ENCODE measurements at places on chromosomes 5 and 9. TPM values are rescaled to one million over a fixed set of nuclear protein-coding genes. Genes with fewer than 3 reads are reported as not detected.

DNA sequence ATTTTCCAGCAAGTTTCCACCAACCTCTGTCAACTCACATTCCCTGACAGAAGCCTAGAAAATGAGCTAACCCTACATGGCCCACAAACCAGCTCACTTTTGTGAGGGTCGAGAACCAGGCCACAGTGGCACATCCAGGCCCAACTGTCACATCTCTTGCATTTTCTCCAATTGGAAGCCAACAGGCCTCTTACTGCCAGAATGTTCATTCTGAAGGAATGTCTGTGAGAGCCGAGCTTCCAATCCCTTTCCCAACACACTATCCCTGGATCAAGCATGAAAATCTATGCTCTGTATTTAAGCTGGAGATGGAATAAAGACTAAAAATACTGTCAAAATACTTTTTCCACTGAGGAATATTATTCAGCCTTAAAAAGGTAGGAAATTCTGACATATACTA lies 20.0 kb downstream of the MARCHF3 start:
- no peak overlapping the region for H3K4me3 ChIP-seq
- DNase-seq, result no peak
- H3K4me1 ChIP-seq, result no peaks in the 10 kb centered on the region
- no peaks in the 10 kb centered on the region for H3K36me3 ChIP-seq
- no peaks in the 10 kb centered on the region for H3K27me3 ChIP-seq
- H3K27ac ChIP-seq, result no peak overlapping the region

DNA sequence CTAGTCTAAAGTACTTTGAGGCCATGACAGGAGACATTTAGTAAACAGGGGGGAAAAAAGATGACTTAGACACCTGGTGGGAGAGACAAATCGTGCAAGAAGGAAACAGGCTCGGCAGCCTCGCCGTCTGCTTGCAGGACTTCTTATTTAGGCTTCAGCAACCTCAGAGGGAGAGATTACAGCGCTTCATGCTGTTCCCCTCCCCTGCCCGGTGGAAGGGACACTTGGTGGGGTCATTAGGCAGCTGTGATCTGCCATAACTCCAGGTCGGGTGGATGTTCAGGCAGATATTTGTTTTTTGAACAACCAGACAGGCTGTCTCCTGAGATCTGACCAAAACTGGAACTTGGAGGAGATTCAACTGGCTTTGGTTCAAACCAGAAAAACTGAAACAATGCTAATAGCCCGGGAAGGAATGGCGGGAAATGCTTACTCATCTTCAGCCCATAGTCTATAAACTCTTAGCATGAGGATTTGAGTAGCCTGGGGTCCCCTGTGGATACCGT lies 38.1 kb upstream of the CD180 start:
- peak; percentile 50 for DNase-seq
- no peaks in the 10 kb centered on the region for H3K36me3 ChIP-seq
- H3K4me3 ChIP-seq, result no peak overlapping the region

DNA sequence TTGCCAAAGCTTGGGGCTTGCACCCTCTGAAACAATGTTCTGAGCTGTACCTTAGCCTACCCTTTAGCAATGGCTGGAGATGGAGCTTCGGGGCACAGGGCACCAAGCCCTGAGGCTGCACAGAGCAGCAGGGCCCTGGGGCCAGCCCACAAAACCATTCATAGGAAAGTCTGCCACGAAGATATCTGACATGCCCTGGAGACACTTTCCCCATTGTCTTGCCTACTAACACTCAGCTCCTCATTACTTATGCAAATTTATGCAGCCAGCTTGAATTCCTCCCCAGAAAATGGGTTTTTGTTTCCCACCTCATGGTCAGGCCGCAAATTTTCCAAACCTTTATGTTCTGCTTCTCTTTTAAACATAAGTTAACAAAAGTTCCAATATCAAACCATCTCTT lies 105.7 kb downstream of the DTWD2 start:
- no peaks in the 10 kb centered on the region for H3K36me3 ChIP-seq
- H3K4me1 ChIP-seq, result no peaks in the 10 kb centered on the region
- H3K4me3 ChIP-seq, result no peak overlapping the region
- no peaks in the 10 kb centered on the region for H3K27me3 ChIP-seq
- no peak overlapping the region for H3K27ac ChIP-seq

DNA sequence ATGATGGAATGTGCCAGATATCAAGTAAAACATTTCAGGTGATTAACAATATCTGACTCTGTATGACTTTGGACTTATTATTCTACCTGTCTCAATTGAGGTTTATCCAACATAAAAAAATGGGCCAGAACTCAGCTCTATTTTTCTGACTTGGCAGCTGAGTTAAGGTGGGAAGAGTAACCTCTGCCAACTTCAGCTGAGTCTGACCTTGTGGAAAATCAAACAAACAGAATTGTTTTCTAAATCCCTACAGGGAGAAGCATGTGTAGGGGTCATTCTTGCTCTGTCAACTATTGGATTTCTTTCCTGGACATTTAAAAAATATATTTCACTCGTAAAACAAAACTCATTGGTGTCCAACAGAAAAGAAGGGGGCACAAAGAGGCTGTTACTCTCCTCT lies 139.4 kb upstream of the TLR4 start:
- no peak overlapping the region for H3K4me3 ChIP-seq
- no peaks in the 10 kb centered on the region for H3K36me3 ChIP-seq
- H3K27ac ChIP-seq, result no peak overlapping the region
- no peak for DNase-seq

C9orf50 gene
- total RNA-seq, result not detected

- no peak overlapping the region for H3K4me3 ChIP-seq
- H3K36me3 ChIP-seq, result no peaks in the 10 kb centered on the region
- no peak for DNase-seq
- H3K27ac ChIP-seq, result no peak overlapping the region
- no peaks in the 10 kb centered on the region for H3K4me1 ChIP-seq
Observed at GRCh38 chr5:80825786-80826460, 134.2 kb upstream of the RASGRF2 start.

DNA sequence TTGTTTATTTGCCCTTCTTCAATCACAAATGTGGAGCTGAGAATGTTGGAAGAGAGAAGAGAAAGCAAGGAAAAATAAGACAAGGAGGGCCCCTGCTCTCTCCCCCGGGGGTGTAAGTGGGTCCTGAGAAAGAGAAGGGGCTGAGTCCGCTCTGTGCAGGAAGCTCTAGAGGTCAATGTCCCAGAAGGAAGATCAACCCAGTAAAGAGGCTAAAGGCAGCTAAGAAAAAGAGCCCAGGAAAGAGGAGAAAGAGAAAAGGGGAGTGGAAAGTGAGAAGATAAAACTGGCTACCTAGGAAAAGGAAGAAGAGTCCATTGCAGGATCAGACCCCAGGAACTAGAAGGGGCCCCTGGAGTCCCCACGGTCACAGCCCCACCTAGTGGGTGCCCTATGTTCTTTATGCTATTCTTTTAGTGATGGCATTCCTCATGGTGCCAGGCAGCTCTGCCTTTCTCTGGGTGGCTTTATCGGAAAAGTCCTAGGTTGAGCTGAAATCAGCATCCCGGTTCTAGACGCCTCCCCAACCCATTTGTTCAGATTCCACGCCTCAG lies 583.4 kb downstream of the ACTL7B start:
- H3K27ac ChIP-seq, result peak overlapping the region; percentile 75
- peaks cover 8% of the 10 kb centered on the region for H3K4me1 ChIP-seq
- peak; percentile 59 for DNase-seq
- H3K36me3 ChIP-seq, result no peaks in the 10 kb centered on the region
- H3K27me3 ChIP-seq, result no peaks in the 10 kb centered on the region

- H3K36me3 ChIP-seq, result no peaks in the 10 kb centered on the region
- no peak for DNase-seq
- H3K4me1 ChIP-seq, result no peaks in the 10 kb centered on the region
- no peak overlapping the region for H3K27ac ChIP-seq
- no peak overlapping the region for H3K4me3 ChIP-seq
Observed at GRCh38 chr9:92342825-92343488, 17.2 kb downstream of the CENPP start.

GRCh38 chr9:19409401-19410194 lies 789 bp downstream of the ACER2 start:
- H3K4me1 ChIP-seq, result no peaks in the 10 kb centered on the region
- H3K36me3 ChIP-seq, result no peaks in the 10 kb centered on the region
- H3K4me3 ChIP-seq, result peak overlapping the region; percentile 85
- H3K27me3 ChIP-seq, result no peaks in the 10 kb centered on the region

DNA sequence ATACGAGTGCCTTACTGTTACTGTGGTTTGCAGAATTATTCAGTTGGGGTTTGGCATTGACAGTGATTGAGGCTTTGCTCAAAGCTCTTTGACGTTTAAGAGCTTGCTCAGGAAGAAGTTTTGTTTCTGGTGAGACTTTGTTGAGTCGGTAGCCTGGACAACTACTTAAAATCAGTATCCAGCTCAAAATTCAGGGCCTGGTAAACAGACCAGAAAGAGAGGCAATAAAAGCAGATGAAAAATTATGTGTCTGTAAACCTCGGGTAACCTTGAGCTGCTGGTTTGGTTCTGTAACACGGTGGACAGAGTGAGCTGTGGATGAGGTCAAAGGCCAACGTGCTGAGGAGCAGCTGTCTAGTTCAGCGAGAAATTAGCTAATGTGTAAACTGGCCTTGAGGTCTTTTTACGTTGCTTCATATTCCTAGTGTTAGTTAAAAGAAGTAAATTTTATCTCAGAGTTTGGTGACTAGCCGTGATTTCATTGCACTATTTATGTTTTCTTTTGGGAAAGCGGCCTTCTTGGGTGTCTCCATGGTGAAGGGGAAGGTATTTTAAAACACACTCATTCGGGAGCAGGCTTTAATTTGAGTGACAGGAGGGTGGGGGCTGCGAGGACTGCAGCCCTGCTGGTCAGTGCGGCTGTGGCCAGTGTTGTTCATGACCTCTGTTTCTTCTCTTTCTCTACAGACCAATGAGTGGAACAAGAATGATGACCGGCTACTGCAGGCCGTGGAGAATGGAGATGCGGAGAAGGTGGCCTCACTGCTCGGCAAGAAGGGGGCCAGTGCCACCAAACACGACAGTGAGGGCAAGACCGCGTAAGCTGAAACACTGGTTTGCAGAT lies 82.0 kb upstream of the TTC23L start:
- DNase-seq, result no peak
- no peak overlapping the region for H3K27ac ChIP-seq
- no peak overlapping the region for H3K4me3 ChIP-seq
- no peaks in the 10 kb centered on the region for H3K27me3 ChIP-seq
- no peaks in the 10 kb centered on the region for H3K4me1 ChIP-seq

- no peaks in the 10 kb centered on the region for H3K36me3 ChIP-seq
- DNase-seq, result peak; percentile 73
- H3K27ac ChIP-seq, result peak within 1 kb of the TSS; percentile 68
- H3K27me3 ChIP-seq, result no peaks in the 10 kb centered on the region
- no peaks in the 10 kb centered on the region for H3K4me1 ChIP-seq
- peak within 1 kb of the TSS; percentile 82 for H3K4me3 ChIP-seq
Observed at GRCh38 chr5:76715736-76716455, at the start of gene F2R. Gene F2R, plus strand, starts transcription at chr5:76716126. Its CDS starts 182 bp downstream, at chr5:76716308.

GRCh38 chr9:13491493-13492424 lies 212.3 kb upstream of the MPDZ start:
- no peaks in the 10 kb centered on the region for H3K27me3 ChIP-seq
- H3K27ac ChIP-seq, result no peak overlapping the region
- no peak overlapping the region for H3K4me3 ChIP-seq
- DNase-seq, result no peak
- H3K4me1 ChIP-seq, result no peaks in the 10 kb centered on the region

DNA sequence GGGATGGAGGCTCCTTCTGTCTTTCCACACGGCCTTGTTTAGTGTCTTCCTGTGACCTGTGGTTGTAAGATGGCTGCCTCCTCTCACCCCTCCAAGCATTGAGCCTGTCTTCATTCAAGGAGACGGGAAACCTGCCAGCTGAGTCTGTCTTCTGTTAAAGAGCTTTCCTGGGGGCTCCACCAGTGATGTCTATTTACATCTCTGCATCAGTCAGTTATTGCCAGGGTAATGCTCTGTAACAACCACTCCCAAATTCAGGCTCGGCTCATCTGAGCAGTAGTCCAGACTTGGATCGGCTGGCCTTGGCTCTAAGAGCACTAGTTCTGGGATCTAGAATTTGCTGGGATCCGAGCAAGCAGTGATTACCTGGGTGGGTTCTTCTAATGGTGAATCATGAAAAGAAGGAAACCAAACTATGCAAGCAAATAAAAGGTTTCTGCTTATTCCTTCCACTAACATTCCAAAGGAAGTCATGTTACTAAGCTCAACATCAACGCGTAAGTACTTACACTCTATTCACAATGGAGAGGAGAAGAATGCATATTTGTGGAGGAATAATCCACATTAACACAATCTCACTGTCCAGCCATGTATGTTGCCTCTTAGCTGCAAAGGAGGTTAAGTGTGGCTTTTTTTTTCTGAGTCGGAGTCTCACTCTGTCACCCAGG lies 61.7 kb downstream of the GALNT12 start:
- no peaks in the 10 kb centered on the region for H3K27me3 ChIP-seq
- no peaks in the 10 kb centered on the region for H3K36me3 ChIP-seq
- H3K4me3 ChIP-seq, result no peak overlapping the region
- DNase-seq, result no peak

SHROOM1 gene
- 60.2 TPM for total RNA-seq

DNA sequence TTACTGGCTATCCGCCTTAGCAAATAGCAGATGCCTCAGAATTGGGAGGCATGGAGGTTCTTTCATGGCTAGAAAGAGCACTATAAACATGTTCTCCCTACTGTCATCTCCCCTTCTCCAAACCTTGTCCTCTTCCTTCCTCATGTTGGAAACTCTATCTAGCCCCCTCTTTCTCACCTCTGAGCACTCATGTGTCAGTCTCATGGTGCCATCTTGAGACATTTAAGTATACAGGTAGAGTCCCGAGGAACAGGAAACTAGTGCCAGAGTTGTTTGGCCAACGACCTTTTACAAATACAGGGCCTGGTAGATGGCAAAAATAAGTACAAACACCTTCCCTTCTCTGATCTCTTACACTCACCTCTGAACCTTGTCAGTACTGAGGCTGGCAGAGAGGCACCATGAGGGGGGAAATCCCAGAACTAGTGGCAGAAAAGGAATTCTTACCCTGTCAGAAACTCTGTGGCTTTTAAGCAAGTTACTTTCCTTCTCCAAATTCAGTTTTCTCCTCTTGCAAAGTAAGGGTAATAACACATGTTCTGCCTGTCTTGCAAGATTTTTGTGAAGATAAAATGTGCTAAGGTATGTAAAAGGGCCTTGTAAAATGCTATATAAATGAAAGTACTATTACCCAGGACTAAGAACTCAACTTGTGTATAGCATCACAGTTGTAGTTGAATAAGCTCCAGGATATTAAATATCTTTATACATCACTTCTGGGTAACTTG lies 94.1 kb upstream of the SNX2 start:
- no peaks in the 10 kb centered on the region for H3K4me1 ChIP-seq
- H3K27ac ChIP-seq, result no peak overlapping the region
- H3K4me3 ChIP-seq, result no peak overlapping the region
- no peaks in the 10 kb centered on the region for H3K36me3 ChIP-seq
- DNase-seq, result no peak

DNA sequence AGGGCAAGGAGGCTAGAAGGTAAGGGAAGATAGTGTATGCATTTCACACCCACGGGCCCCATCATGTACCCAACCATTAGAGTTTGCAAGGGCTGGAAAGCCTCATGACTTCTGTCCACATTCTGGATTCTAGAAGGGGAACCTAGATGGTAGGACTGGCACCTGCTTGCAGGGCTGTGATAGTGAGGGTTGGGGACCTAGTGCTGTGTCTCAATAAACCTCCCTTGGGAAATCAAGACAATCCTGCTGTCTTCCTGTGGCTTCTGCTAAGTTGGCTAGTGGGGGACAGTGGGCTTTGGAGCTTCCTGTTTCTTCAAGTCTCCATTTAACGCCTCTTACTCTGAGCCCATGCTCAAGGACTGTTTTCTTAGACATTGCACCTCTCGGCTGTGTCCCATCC lies 43.6 kb upstream of the SYNPO start:
- no peaks in the 10 kb centered on the region for H3K27me3 ChIP-seq
- no peak for DNase-seq
- H3K36me3 ChIP-seq, result no peaks in the 10 kb centered on the region
- H3K4me1 ChIP-seq, result no peaks in the 10 kb centered on the region
